Tibial nerve (tissue), 4 donors: ENCODE measurements at places on chromosomes 13 and 19.

- no peaks in the 10 kb centered on the region for H3K36me3 ChIP-seq
- H3K27me3 ChIP-seq = no peaks in the 10 kb centered on the region
- H3K4me1 ChIP-seq = no peaks in the 10 kb centered on the region
- no peak overlapping the region for H3K4me3 ChIP-seq
- no peak overlapping the region for H3K27ac ChIP-seq
- no peak for DNase-seq
Measured at GRCh38 chr13:105595471-105595870, 940.0 kb downstream of the EFNB2 start.

- H3K36me3 ChIP-seq = no peaks in the 10 kb centered on the region
- no peaks in the 10 kb centered on the region for H3K4me1 ChIP-seq
- DNase-seq = no peak
Measured at GRCh38 chr13:37087486-37087885, 18.0 kb downstream of the CSNK1A1L start.

DNA sequence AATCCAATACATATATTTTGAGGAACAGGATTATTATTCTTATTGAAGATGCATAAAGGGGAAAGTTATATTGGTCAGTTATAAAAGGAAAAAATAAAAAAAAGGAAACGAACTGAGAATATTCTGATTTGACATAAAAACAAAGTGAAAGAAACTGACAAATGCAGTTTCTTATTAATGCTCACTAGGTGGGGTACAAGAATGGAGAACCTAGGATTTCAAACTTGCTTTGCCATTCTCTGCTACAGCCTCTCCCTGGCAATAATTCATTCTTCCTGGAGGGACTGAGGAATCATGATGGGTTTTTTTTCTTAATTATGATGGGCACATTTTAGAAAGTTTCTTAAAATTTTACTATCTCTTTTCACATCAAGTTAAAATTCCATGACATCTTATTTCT, 154.9 kb downstream of the PCDH9 start:
- no peaks in the 10 kb centered on the region for H3K27me3 ChIP-seq
- H3K4me1 ChIP-seq = no peaks in the 10 kb centered on the region
- no peaks in the 10 kb centered on the region for H3K36me3 ChIP-seq
- H3K4me3 ChIP-seq = no peak overlapping the region
- H3K27ac ChIP-seq = no peak overlapping the region
- DNase-seq = no peak

DNA sequence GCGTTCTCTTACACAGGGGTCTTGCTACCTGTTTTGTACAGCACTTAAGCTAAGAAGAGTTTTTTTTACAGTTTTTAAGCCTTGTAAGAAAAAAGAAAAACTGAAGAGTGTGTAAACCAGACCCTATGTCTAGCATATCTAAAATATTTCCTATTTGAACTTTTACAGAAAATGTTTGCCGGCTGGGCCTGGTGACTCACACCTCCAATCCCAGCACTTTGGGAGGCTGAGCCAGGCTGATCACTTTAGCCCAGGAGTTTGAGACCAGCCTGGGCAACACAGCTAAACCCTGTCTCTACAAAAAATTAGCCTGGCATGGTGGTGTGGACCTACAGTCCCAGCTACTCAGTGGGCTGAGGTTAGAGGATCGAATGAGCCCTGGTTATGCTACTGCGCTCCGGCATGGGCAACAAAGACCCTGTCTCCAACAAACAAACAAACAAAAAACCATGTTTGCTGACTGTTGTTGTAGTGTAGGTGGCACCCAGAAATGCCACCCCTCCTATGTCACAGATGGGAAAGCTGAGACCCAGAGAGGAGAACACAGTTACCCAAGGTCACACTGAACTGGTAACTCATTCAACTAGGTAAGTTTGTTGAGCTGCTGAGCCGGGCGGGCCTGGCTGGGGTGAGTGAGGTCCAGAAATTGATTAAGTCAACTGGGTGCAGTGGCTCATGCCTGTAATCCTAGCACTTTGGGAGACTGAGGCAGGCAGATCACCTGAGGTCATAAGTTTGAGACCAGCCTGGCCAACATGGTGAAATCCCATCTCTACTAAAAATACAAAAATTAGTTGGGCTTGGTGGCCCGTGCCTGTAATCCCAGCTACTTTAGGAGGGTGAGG, 1.9 kb upstream of the VASP start:
- H3K27ac ChIP-seq = peak overlapping the region; percentile 92
- H3K27me3 ChIP-seq = peaks cover 12% of the 10 kb centered on the region
- H3K36me3 ChIP-seq = no peaks in the 10 kb centered on the region
- peaks cover 13% of the 10 kb centered on the region for H3K4me1 ChIP-seq
- DNase-seq = no peak

- peaks cover 9% of the 10 kb centered on the region for H3K36me3 ChIP-seq
- peak overlapping the region; percentile 7 for H3K4me3 ChIP-seq
Measured at GRCh38 chr19:1411255-1412191, 4.1 kb downstream of the DAZAP1 start.

DNA sequence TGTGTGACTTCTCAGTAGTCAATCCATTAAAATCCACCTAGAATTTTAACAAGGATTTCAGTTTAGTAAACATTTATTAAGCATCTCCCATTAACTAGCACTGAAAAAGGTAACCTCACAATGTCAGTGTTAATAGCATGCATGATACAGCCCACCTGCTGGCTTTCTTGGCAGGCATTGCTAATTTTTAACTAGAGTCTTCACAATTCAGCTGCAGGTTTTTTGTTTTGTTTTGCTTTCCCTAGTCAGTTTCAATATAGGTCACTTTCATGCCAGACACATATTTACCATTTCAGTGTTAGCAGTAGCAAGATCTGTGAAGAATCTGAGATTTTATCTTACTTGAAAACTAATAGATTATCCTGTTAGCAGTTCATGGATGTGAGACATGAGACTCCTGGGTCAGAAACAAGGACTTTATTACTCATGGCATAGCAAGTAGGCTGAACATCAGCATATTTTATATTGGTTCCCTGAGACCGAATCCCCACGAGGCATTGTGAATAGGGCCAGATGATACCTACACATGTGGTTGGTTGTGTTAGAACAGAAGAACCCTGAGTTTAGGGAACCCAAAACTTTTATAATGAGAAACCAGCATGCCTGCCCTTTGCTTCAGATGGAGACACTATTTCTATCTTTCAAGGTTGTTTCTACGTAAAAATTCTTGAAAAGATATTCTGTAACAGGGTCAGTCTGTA, 198.0 kb upstream of the HTR2A start:
- H3K4me1 ChIP-seq = no peaks in the 10 kb centered on the region
- no peaks in the 10 kb centered on the region for H3K36me3 ChIP-seq
- no peak overlapping the region for H3K4me3 ChIP-seq
- DNase-seq = no peak
- H3K27me3 ChIP-seq = no peaks in the 10 kb centered on the region

GRCh38 chr19:23587546-23587945, 99.5 kb downstream of the ZNF675 start:
- H3K4me1 ChIP-seq = no peaks in the 10 kb centered on the region
- H3K36me3 ChIP-seq = no peaks in the 10 kb centered on the region
- no peak for DNase-seq
- no peak overlapping the region for H3K4me3 ChIP-seq
- H3K27me3 ChIP-seq = no peaks in the 10 kb centered on the region

DNA sequence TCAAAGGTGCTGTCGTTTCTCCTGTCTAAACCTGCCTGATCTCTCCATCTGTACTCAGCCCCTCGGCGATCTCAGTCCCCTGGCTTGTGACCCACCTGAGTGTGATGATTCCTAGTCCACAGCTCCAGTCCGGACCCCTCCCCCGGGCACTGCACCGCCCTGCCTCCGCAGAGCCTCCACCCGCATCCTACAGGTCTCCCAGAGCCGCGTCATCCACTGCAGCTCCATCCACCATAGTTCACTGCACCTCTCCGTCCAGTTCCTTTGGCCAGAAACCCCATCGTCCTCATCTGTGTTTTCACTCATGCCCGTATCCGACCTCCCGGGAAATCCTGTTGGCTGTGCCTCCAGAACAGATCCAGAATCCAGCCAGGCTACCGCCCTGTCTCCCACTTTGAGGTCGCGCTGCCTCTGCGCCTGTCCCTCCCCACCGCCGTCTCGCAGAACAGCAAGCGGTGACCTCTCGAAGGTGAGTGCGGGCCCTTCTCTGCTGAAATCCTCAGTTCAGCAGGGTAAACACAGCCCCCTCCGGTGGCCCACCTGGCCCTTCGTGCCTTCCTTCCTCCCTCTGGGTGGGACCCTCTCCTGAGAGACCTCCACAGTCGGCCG, 51.9 kb upstream of the MCF2L start:
- no peaks in the 10 kb centered on the region for H3K27me3 ChIP-seq
- no peaks in the 10 kb centered on the region for H3K4me1 ChIP-seq
- H3K36me3 ChIP-seq = no peaks in the 10 kb centered on the region
- H3K27ac ChIP-seq = no peak overlapping the region

DNA sequence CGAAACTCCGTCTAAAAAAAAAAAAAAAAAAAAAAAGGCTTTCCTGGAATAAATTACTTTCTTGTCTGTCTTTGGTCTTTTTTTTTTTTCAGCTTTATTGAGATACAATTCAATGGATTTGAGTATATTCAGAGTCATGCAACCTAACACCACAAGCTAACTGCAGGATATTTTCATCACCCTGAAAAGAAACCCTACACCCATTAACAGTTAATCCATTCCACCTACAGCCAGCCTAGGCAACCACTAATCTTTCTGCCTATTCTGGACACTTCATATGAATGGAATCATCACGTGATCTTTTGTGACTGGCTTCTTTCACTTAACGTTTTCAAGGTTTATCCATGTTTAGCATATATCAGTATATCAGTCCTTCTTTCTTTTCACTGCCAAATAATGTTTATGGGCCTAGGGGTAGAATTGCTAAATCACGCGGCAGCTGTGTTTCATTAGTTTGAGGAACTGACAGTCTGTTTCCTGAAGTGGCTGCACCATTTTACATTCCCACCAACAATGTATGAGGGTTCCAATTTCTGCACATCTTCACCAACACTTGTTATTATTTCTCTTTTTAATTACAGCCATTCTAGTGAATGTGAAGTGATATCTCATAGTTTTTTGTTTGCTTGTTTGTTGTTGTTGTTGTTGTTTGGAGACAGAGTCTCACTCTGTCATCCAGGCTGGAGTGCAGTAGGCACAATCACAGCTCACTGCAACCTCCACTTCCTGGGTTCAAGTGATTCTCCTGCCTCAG, 19.9 kb downstream of the LRFN3 start:
- no peaks in the 10 kb centered on the region for H3K4me1 ChIP-seq
- no peak for DNase-seq
- H3K27ac ChIP-seq = no peak overlapping the region

DNA sequence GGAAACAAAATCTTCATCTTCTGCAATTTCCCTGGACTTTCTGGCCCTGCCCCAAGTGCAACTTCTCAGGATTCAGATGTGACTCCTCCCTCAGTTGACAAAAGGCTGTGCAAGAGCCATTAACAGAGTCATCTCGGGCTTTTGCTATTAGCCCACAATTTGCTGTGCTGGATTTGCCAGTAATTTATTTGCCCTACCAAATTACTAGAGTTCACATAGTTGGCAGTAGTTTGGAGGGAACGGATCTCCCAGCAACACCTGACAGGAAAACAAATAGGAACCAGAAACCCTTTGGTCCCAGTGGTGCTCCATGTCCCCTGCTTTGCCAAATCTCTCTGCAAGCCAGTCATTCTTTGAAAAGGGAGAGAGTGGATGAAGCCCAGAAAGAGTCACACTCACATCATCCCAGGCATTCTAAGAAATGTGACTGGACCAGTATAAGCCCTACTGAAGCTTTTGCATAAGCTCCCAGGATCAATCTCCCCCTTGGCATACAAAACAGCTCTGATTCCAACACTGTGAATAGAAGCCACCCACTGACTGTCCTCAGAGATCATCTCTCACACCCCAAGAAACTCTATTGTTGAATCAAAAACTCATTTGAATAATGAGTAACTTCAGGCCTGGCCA, 350.1 kb upstream of the NBEA start:
- H3K4me3 ChIP-seq = no peak overlapping the region
- no peaks in the 10 kb centered on the region for H3K36me3 ChIP-seq
- no peak for DNase-seq
- H3K27me3 ChIP-seq = no peaks in the 10 kb centered on the region

- no peaks in the 10 kb centered on the region for H3K27me3 ChIP-seq
- no peaks in the 10 kb centered on the region for H3K36me3 ChIP-seq
- DNase-seq = no peak
- peaks cover 4% of the 10 kb centered on the region for H3K4me1 ChIP-seq
Measured at GRCh38 chr13:72534951-72535640, 192.3 kb downstream of the MZT1 start.

DNA sequence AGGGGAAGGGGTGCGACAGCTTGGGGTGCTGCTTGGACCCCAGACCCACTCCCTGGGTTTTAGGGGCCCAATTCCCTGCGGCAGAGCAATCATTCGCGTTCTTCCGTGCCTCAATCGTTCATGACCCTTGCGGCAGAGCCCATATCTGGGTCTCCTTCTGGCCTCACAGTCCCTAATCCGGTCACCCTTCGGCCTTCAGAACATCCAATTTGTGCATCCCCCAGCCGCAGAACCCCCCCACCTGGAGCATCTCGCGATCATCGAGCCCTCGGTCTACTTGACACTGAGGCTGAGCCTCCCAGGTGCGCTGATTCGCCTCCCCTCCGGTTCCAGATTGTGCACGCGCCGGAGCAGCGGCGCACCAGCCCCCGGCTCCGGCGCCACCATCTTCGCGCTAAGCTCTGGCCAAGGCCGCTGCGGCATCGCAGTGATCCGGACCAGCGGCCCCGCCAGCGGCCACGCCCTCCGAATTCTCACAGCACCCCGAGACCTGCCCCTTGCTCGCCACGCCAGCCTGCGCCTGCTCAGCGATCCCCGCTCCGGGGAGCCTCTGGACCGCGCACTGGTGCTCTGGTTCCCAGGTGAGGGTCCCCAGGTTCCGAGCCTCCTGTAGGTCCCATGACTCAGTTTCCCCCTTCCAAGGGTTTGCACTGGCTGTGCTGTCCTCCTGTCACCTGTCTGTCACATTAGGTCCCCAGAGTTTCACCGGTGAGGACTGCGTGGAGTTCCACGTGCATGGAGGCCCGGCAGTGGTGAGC, 501 bp downstream of the GTPBP3 start:
- no peak for DNase-seq
- no peaks in the 10 kb centered on the region for H3K4me1 ChIP-seq

GRCh38 chr19:39085392-39085791, 1.2 kb downstream of the ACP7 start:
- peak overlapping the region; percentile 17 for H3K27ac ChIP-seq
- no peaks in the 10 kb centered on the region for H3K4me1 ChIP-seq
- peaks cover 74% of the 10 kb centered on the region for H3K27me3 ChIP-seq

GRCh38 chr13:60379837-60380565, 17.0 kb upstream of the TDRD3 start:
- no peak overlapping the region for H3K4me3 ChIP-seq
- no peaks in the 10 kb centered on the region for H3K4me1 ChIP-seq
- no peak for DNase-seq
- H3K27ac ChIP-seq = no peak overlapping the region
- H3K36me3 ChIP-seq = no peaks in the 10 kb centered on the region
- no peaks in the 10 kb centered on the region for H3K27me3 ChIP-seq
